ENCODE measurements at places on chromosomes 11 and 22.

DNA sequence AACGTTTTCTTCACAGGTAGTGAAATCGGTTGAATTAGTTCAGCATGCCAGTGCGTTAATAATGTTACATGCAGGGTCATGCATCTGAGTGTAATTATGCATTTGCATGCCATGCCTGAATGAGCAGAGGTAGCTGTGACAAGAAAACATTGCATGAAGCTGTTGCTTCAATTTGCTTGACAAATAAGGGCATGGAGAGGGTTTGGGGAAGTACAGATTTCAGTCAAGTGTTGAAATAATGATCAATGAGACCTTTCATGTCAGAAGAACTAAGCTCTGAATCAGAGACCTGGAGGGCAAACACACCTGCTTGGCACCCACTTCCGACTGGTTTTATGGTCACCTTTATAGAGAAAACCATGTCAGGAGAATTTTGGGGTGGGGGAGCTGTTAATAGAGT lies 221.4 kb downstream of the DBX1 start:
- no peak for DNase-seq

DNA sequence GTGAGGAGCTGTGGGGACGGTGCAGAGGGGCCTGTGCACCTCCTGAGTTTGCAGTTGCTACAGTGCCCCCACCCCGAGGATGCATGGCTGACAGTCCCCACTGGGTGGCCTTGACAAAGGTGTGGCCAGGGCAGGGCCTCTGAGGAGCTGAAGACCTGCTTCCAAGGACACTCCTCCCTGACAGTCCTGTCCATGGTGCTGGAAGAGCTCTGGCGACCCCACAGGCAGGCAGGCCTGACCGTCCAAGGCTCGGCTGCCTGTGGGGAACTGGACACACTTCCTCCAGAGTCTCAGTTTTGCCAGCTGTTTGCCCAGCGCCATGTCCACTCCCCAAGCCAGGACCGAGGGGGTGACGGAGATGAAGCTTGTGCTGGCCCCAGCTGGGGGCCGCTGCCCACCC lies 32.7 kb downstream of the BRSK2 start:
- no peak for DNase-seq

GRCh38 chr11:15006139-15006759 lies 34.1 kb upstream of the CALCA start:
- DNase-seq = no peak

DNA sequence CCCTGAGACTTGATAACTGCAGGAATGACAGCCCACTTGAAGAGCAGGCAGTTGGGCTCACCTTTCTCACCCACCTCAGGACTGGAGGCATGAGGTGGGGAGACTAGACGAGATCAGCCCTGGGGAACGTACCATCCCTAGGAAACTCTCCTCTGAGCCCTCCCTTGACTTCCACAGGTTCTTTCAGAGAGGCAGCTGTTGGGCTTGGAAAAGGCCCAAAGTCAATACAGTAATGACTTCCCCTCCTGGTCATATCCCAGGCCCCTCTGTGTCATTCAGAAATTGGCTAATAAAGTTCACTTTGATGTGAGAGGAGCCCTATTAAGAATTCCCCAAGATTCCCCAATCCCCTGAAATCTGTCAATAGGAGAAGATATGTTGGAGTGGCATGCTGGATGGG lies 5.8 kb upstream of the NECTIN1 start:
- DNase-seq = no peak

- no peak for DNase-seq
These were observed 111.6 kb downstream of the PHF21B start for GRCh38 chr22:44898236-44898635.

DNA sequence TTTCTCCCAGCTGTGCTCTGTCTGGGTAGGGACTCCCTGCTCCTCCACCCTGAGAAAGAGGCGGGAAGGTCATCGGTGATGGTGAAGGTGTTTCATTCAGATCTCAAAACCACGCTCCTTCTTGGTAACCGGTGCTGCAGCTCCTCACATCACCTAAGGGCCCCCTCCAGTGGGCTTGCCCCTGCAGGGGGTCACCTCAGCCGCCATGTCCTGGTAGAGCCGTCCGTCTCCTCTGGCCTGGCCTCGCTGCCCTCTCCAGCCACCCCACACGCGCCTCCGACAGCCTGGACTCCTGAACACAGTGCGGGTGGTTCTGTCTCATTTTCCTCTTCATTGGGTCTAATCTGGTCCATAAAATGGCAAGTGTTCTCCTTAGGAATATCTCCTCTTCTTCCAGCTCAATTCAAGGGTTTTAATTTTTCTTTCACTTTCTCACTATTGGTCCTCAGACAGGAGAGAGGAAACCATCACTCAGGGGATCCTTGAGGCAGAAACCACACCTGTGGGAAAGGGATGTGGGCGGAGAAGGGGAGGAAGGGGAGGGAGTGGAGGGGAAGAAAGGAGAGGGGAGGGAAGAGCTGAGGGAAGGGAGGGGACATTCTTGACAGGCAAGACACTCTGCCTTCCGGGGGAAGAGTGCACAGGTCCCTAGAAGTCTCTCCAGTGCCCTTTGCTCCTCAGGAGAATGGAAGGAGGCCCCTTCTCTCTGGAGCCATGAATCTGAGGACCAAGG lies 1338.4 kb downstream of the TBC1D22A start:
- DNase-seq = no peak

DNA sequence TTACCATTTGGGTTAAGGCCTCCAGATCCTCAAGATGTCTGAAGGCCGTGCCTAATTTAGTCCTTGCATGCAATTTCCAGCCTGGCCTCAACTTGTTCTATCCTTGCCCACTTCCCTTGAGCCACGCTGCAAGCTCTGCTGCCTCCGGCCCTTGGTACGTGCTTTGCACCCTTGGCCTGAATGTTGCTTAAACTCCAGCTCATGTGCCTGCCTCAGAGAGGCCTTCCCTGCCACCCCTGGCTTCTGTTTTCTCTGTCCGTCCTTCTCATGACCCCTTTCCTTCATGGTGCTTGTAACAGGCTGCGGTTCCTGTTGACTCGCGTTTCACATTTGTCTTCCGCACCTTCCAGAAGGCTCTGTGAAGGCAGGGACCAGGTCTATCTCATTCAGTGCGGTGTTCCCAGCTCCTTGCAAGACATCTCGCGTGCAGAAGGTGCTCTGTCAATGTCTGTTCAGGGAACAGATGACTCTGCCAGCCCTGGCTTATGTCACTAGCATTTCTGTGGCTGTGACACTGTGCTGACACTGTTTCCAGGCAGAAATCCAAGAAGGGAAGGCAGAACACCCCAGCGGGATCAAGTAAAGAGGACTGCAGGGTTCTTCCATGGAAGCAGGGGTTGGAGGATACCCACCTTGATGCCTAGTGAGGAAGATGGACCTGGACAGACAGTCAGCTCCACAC lies 61.8 kb downstream of the FBLN1 start:
- no peak for DNase-seq

- no peak for DNase-seq
These were observed 2.0 kb downstream of the DAGLA start for GRCh38 chr11:61682093-61682732.

DNA sequence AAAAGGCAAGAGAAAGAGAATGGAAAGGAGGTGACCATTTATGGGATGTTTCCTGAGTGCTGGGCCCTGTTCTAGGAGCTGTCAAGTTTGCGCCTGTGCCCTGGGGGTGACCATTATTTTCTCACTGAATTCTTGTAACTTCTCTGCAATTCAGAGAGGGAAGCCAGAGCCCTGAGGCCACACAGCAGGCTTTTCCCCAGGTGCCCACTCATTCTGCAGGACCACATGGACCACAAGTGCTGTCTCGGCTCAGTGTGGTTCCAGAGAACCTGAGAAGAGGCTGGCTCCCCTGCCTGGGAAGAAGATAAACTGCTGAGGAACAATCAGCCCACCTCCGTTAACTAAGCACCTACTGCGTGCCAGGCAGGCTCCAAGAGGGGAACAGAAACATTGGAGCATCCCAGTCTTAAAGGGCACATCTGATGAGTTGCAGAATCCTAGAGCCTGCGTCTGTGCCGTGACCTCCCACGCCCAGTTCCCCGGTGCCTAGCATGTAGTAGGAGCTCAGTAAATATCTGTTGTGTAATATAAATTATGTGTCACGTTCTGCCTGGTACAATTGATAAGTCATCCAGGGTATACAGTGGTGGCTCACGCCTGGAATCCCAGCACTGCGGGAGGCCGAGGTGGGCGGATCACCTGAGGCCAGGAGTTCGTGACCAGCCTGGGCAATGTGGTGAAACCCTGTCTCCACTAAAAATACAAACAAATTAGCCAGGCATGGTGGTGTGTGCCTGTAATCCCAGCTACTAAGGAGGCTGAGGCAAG lies 31.6 kb upstream of the CRYBB3 start:
- DNase-seq = no peak

DNA sequence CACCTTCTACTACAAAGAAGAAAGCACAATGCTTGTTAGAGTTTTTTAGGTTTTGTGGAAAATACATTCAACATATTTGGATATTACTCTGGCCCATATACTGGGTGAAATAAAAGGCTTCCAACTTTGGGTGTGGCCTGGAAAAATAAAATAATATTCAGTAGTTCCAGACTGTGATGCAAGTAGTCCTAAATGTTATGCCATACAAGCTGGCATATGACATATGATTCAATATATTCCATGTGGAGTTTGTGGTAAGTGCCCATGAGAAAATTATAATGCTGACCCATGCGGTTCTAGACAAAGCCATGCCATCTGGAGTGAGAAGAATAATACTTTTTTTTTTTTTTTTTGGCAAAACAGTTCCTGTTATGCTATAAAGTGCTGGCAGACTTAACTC lies 683.3 kb downstream of the LUZP2 start:
- no peak for DNase-seq

GRCh38 chr11:46711303-46711702 lies 7.7 kb upstream of the F2 start:
- DNase-seq = no peak

- DNase-seq = no peak
These were observed 5.1 kb upstream of the PHLDB1 start for GRCh38 chr11:118602331-118602730.

DNA sequence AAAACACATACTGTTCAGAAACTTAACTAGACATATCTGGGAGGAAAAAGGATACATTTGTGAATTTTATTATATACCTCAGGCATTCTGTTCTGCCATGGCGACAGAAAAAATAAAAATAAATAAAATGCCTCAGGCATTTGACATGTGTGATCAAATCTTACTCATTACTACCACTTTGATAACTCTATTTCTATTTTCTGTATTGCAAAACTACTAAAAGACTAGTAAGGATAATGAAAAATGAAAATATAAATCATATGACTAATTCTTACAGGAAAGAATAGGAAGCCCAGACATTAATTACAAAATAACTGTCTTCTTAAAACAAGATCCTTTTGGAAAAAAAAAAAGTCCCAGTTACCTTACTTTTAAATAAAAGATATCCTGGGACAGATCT lies 5.3 kb downstream of the PICALM start:
- DNase-seq = no peak

- no peak for DNase-seq
These were observed 163.0 kb downstream of the GRIK4 start for GRCh38 chr11:120674542-120674941.

DNA sequence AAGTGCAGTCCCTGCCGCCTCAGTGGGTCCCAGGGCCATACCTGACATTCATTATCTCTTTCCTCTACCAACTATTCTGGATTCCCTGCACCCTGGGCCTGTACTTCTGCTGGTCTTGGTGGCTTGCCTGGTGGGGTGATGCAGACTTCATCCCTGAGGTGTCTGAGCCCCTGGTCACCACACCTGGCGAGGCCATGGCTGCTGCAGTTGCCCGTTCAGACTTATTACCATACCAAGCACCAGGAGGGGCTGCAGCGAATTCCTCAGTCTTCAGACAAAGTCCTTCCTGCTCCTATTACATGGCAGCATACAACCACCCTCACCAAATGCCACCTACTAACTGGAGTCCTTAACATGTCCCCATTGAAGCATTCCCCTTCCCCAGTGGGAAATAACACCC lies 73.0 kb upstream of the SLC22A12 start:
- no peak for DNase-seq

DNA sequence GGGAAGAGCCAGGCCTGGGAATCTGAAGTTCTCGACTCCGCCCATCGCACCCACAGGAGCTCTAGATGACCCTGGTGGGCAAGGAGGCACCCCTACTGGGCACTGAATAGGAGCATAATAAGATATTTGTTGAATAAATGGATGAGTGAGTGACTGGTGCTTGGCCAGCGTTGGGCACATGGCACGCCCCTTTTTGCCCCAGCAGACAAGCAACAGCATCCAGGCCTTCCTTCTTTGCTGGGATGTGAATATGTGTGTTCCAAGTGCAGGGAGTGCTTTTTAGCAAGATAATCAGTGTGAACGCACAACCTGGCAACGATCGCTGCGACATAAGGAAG lies 443 bp upstream of the CELF1 start:
- DNase-seq = peak; percentile 60

DNA sequence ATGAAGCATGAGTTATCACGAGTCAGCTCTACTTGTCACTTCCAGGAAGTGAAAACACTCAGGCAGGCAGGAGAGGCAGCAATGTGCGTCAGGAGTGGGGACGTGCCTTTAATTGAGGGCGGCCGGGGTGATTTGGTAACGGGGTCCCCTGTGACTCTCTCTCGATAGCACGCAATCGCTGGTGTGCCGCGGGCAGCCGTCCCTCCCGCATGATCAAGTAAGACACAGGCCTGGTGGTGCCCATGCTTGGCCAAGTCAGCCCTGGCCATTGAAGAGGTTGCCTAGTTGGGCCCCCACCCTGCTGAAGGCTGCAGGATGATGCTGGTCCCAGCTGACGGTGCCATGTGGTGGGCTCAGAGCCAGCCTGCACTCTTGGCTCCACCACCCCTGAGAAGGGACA lies 29.7 kb downstream of the CACNG2 start:
- DNase-seq = no peak

DNA sequence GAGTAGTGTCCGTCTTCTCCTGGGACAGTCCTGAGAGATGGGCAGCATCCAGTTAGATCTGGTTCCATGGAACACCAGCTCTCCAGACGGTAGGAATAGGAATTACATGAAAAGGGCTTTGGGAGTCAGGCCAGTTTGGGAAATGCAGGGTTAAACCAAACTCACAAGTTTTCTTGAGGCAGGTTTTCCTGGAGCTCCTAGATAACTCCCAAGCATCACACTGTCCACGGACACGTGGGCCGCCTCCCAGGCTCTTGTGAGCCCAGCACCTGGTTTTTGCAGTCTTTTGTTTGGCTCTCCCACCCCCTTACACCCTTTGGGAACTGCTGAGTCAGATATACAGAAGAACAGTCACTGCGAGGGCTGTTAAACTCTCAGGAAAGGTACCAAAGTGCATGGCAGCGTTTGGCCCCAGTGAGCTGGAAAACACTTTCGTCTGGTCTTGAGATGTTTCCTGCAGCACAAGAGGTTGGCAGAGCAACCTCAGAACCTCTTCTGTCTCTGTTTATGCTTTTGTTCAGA lies 90.0 kb downstream of the BCR start:
- no peak for DNase-seq

- no peak for DNase-seq
These were observed 291.4 kb downstream of the ST3GAL4 start for GRCh38 chr11:126646701-126647557.

DNA sequence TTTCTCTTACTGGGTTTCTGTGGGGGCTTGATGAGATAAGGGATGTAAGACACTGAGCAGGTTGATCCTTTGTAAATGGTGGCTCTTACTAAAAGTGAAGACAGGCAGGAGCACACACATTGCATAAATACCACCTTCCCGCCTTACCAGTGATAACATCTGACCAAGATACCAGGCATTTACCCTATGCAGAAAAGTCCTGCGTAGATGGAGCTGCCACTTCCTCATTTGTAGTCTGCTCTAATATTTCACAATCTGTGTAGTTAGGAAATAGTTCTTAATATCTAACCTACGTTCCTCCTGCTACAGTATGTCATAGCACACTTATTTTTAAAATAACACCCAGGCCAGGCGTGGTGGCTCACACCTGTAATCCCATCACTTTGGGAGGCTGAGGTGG lies 23.9 kb upstream of the SWAP70 start:
- DNase-seq = no peak
